Stimulated activated CD8-positive, alpha-beta memory T cell treated with anti-CD3 and anti-CD28 coated beads, Interleukin-4, amount 100 ng/mL, for 1 hour (primary cell): ENCODE measurements at places on chromosomes 7 and 10.

DNA sequence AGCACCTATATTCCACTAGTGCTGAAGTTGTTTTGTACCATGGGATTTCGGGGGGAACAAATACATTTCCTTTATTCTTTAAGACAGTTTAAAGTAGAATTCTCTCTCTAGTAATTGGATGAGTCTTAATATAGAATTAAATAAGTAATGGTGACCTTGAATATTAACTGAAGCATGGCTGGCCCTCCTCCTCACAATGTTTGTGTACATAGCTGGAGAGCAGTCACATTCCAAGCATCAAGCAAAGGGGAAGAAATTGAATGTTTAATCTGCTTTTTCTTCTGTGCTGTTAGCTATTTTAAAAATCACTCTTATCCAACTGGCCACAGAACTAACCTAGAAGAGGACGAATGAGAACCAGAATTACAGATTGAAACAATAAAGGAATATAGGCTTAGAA lies 906.9 kb downstream of the CCSER2 start:
- DNase-seq = no peak

GRCh38 chr10:8280946-8281345 lies 226.5 kb downstream of the GATA3 start:
- no peak for DNase-seq

DNA sequence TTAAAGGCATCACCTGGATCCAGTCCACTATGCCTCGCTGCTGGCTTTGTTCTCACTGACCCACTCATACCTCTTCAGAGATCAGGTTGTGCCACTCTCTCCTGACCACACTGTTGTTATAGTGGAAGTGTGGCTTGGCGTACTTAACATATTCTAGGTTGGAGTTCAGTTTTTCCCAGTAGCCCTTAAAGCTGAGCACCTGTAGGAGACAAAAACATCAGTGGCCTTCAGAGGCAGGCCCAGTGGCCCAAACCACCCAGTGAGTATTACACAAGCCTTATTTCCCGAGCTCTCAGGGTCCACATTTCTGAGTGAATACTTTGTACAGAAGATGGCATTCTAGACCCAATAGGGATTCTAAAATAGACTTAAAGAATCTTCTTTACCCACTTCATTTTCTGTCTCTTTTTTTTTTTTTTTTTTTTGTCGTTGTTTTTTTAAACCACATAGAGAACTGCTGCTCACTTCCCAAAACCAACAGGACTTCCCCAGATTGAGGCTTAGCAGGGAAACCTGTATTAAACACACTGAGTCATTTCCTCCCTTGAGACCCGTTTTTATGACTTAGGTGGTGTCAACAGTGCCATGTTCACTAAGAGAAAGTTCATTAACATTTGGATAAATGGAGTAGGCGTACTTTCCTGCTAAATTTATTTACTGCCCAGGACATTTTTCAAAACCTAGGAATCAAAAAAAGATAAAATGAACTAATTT lies 85.8 kb downstream of the GSAP start:
- DNase-seq = no peak

DNA sequence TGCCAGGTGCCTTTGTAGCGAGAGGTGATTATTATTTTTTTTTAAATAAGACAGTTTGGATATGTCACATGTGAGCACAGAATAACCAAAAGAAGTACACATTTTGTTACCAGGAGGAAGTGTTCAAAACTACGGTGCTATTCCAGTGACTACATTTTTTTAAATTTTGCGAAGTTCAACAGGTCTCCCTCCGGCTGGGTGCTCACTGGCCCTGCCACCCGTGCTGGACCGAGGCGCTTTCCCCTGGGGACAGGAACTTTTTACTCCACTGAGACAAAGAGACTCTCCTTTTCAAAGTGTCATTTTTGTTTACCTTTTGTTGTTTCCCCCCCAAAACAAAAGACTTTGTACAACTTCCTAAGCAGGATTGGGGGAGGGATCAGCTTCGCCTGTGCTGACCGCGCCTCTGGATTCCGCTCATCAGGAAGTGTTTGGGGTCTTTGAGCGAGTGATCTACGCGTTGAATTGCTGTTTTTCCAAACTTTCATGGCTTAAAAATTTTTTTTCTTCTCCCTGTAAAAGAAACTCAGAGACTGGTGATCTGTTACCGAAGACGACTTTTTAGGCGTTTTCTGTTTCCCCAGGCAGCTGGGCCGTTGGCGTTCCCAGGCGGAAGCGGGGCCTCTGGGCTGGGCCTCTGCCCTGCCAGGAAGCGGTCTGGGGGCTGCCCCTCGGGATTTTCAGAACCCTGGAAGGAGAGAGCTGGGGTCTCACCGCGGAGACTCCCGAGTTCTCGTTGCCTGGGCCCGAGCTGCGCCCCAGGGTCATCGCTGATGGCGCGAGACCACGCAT lies 7.2 kb downstream of the EN2 start:
- DNase-seq = no peak

- no peak for DNase-seq
These were observed 128.0 kb downstream of the NRCAM start for GRCh38 chr7:108328174-108328651.

DNA sequence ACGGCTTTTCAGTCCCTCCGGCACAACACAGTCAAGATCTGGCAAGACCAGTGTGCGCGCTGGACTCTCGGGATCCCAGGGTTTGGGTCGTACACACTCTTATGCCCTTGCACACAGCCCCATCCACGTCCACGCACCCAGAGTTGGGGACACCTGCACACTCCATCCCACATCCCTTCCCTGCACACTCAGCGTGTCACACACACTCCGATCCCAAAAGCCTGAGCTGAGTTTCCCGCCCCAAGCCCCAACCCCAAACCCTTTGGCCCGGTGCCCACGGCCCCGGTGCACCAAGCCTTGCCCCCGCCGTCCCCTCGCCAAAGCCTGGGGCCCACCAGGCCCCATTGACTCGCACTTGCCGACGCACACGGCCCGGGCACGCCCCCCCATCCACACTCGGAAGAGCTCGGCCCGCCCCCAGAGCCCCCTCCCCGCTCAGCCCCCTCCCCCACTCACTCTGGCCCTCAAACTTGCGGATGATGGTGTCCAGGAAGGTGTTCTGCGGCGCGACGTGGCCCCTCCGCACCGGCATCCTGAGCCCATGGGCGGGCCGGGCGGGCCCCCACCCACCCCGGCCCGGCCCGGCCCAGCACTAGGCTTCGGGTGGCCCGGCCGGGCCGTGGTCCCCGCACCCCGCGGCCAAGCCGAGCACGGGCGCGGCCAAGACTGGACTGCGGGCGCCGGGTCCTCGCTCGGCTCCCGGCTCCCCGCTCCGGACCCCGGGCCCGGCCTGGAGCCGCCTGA lies 567 bp downstream of the KCNH2 start:
- no peak for DNase-seq

- no peak for DNase-seq
These were observed 195.7 kb downstream of the CACNA2D1 start for GRCh38 chr7:82247814-82248433.

DNA sequence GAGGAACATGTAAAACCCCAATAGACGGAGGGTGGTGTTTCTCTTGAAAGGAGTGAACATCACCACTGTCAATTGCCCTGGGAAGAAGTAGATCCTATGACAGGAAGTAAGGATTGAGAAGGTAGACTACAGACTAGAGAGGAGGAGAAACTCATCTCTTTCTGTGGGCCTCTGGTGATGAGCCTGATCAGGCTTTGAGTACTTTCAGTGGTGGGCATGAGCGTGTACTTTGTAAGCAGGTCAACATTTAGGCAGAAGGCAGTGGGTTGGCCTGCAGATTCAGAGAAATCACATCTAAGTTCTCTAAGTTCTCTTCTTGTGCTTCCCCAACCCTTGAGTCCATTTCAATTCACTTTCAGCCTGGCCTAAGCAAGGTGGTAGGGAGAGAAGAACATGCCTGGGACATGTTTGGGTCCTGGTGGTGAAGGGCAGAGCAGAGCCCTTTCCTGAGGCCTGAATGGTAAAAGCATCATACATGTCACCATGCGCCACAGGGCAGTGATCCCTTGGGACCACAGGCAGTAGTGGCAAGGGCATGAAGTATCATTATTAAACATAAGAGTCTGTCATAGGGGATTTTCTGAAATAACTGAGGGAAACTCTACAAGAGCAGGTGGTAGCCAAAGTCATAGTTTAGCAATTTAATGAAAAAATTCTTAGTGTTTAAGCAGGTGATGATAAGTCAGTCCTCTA lies 56.4 kb upstream of the ANKRD1 start:
- DNase-seq = no peak

- DNase-seq = no peak
These were observed 7.4 kb downstream of the LRRC20 start for GRCh38 chr10:70374775-70375614.

GRCh38 chr7:152108359-152108758 lies 82.9 kb downstream of the GALNT11 start:
- no peak for DNase-seq

- DNase-seq = no peak
These were observed 13.1 kb downstream of the GNAT3 start for GRCh38 chr7:80498481-80499349.

DNA sequence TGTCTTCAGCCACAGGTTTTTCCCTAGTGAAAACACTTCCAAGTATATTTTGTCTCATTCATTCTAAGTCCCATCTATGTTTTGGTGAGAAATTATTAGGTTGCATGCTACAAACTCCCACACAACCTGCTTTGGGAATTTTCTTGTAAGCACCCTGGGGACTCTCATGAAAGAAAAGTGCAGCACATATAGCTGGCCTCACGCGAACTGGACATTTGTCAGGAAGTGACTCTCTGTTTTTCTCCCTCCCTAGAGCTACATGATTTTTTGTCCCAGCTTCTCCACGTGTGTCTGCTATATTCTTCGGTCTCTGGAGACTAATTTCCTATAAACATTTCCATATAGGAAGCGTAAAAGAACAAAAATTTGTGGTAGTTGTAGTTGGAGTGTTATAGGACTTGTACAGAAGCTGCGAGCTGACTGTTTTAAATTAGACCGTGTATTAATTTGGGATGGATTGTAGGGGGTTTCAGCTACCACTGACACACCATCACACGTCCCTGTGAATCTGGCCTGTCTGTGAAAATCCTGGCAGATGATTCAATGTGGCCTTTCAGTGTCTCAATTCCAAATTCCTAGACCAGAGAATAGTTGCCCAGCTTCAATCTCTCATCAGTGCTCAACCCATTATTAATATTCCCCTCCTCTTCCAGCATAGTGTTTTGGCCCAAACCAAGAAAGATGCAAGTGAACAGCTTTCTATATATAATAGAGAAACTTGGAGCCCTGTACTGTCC lies 40.2 kb downstream of the ARL4A start:
- DNase-seq = no peak

DNA sequence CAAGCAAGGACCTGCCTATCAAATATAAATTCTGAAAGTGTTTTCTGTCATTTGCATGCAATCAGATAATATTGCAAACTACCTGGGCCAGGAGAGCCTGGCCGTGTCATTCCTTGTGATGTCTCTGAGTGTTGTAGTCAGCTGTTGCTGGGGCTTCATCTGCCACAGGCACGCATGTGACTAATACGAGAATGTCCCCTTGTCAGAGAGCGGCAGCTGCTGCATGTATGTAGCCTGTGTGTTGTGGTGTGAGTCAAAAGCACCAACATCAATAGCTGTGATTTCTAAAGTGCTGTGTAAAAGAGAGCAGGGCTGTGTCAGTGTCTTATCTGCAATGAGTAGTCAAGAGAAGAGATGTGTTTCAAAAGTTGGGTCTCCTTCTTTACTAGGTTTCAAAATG lies 155.4 kb downstream of the POU6F2 start:
- no peak for DNase-seq

- DNase-seq = no peak
These were observed 86.0 kb upstream of the MDFIC start for GRCh38 chr7:114835861-114836260.
